Mesothelial cell of epicardium (in vitro differentiated cells): ENCODE measurements at places on chromosomes 12 and 14. TPM values are rescaled to one million over a fixed set of nuclear protein-coding genes. Genes with fewer than 3 reads are reported as not detected.
A peak's percentile ranks its signal among the peaks of the same experiment; 100 is the strongest.

Gene CLEC1A
- 0.32 to 0.51 TPM (median 0.49 TPM) in 3 replicates for total RNA-seq

Gene MIS18BP1
- 38.3 to 46.3 TPM (median 42.0 TPM) in 3 replicates for total RNA-seq

DNA sequence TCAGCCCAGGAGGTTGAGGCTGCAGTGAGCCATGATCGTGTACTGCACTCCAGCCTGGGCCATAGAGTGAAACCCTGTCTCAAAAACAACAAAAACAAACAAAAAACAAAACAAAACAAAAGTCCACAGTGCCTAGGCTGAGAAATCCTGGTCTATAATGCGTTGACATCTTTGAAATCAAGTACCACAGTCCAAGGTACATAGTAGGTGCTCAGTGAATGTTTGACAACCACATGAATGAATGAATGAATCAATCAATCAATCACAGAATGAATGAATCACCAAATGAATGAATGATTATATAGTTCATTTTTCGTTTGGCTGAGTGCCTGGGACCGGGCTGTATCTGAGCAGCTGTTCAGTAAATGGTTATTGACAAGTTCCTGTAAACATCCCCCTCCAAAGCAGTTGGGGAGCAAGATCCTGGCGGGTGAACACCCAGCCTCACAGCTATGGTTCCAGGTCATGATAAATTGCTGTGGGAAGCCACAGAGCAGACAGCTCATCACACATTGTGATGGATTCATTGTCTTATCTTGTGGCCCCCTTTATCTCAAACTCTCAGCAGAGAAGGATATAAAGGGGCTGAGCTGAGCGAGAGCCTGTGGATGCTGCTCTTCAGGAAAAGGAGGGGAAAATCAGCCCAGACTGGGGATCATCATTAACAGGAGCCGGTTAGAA lies 30.4 kb upstream of the IFT81 start:
- H3K4me3 ChIP-seq: no peak overlapping the region
- DNase-seq: no peak
- H3K4me1 ChIP-seq: no peaks in the 10 kb centered on the region
- H3K27me3 ChIP-seq: peaks cover 34% of the 10 kb centered on the region

DNA sequence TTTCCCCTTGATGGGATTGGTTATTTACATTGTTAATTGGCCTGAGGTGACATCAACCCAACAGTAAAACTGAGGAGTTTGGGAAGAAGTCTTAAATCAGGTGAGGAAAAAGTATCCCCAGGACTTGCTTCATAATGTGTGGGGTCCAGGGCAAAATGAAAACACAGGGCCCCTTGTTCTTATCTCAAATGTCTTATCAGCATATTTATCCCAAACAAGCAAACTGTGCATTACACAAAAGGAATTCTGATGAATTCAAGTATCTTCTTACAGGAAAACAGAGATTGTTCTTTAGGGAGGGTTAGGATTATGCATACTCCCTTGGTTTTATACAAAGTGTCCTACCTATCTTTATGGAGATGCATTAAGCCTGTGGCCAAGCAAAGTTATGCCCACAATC lies 178.4 kb downstream of the SPTSSA start:
- H3K4me3 ChIP-seq: no peak overlapping the region
- no peaks in the 10 kb centered on the region for H3K36me3 ChIP-seq
- H3K27me3 ChIP-seq: no peaks in the 10 kb centered on the region
- DNase-seq: no peak

Gene ORMDL2
- 24.8 to 28.3 TPM (median 26.3 TPM) in 3 replicates for total RNA-seq

DNA sequence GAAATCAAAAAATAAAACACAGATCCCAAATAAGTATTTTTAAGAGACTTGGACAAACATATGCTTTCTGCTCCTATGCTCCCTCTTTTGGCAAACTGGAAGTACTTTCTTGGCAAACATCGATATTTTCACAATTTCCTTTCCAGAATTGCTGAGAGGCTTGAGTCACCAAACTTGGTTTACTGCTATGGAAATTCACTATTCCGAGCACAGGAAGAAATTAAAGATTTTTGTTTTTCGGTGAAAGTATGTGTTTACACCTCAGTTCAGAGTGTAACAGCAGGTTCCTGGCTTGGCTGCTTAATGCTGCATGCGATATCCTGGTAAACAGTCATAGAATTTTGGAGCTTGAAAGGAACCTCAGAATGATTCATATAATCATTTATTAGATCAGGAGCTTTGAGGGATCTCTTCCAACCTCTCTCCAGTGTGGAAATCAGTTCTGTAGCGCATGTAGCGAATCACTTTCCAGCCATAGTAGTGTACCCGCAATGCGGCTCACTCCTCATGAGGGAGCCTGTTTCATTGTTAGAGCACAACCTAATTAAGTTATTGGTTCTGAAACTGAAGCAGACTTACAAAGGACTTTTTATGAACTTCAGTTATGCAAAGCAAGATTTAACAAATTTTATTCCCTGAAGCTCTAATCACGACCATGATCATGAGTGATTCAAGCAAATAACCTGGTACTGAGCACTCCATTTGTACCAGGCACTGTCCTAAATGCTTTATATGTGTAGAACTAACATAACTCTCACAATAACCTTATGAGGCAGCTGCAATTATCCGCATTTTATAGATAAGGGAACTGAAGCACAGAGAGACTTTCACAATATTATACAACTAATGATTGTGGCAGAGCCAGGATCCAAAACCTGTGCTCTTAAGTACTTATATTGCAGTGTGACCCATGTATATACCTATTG lies 56.4 kb upstream of the ATP2A2 start:
- no peak for DNase-seq
- H3K4me1 ChIP-seq: peaks cover 14% of the 10 kb centered on the region
- peak overlapping the region; percentile 80 for H3K27ac ChIP-seq
- no peak overlapping the region for H3K4me3 ChIP-seq
- H3K36me3 ChIP-seq: peaks cover 19% of the 10 kb centered on the region
- H3K27me3 ChIP-seq: peaks cover 6% of the 10 kb centered on the region

DNA sequence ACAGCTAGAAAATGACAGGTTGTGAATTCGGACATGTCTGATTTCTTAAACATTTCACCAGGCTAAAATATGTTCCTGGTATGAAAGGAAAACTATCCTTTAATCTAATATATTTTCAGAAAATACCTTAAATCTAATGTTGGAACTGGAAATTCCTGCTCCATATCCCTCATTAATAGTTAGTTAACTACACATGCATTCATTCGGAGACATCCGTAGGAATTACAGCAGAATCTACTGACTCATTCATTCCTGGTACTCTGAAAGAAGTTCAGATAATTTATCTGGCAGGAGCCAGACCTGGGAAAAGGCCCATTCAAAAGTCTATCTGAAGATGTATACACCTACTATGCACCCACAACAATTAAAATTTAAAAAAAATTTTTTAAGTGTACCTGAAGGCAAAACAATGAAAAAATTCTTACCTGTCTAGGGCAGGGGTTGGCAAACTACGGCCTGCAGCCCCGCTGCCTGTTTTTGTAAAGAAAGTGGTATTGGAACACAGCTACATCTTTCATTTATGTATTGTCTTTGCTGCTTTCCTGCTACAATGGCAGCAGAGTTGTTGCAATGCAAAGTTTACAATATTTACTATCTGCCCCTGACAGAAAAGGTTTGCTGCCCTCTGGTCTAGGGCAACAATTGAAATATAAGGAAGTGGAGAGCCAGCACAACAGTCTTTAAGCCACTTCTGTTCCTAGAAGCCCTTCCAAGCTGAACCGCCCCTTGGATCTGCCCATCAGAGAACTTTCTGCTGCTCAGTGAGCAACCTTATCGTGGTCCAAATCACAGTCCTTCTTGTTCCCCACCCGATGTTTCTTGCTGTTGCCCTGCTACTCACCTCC lies 17.9 kb upstream of the NFYB start:
- no peaks in the 10 kb centered on the region for H3K36me3 ChIP-seq
- peak overlapping the region; percentile 2 for H3K27ac ChIP-seq
- no peaks in the 10 kb centered on the region for H3K27me3 ChIP-seq

DNA sequence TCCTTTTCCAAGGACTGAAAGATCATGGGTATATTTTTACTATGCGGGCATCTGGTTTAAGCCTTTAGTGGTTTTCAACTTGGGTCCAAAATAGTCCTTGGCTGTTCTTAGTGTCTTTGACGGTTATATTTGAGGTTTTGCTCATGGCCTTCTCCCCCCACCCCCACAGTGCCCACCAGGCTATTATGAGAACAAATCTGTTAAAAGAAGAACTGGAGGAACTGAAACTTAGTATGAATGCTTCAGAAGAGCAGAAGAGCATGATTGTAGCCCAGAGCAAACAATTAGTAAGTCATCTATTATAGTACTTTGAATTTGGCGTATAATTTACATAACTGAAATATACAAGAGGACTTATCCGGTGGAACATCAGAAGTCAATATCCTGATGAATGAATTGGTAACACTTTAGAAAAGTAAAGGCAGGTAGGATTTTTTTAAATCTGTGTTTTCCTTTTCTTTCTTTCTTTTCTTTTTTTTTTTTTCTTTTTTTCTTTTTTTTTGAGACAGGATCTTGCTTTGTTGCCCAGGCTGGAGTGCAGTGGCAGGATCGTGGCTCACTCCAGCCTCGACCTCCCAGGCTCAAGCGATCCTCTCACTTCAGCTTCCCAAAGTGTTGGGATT lies 71.8 kb upstream of the BCAT1 start:
- no peak for DNase-seq
- no peak overlapping the region for H3K27ac ChIP-seq
- H3K4me3 ChIP-seq: no peak overlapping the region
- no peaks in the 10 kb centered on the region for H3K4me1 ChIP-seq
- no peaks in the 10 kb centered on the region for H3K27me3 ChIP-seq

GRCh38 chr12:79764641-79765040 lies 73.9 kb upstream of the PAWR start:
- no peak for DNase-seq
- H3K4me3 ChIP-seq: no peak overlapping the region
- no peaks in the 10 kb centered on the region for H3K4me1 ChIP-seq
- no peaks in the 10 kb centered on the region for H3K27me3 ChIP-seq

Gene IGF1
- total RNA-seq: 62.2 to 76.8 TPM (median 66.9 TPM) in 3 replicates

Gene NTN4
- 4.8 to 6.0 TPM (median 5.9 TPM) in 3 replicates for total RNA-seq

GRCh38 chr12:131787143-131787660 lies 41.0 kb upstream of the MMP17 start:
- H3K4me3 ChIP-seq: no peak overlapping the region
- peaks cover 12% of the 10 kb centered on the region for H3K4me1 ChIP-seq
- H3K27me3 ChIP-seq: no peaks in the 10 kb centered on the region
- no peak for DNase-seq
- H3K36me3 ChIP-seq: peaks cover 41% of the 10 kb centered on the region
- no peak overlapping the region for H3K27ac ChIP-seq

Gene TRIM9
- 8.4 to 11.3 TPM (median 8.9 TPM) in 3 replicates for total RNA-seq

DNA sequence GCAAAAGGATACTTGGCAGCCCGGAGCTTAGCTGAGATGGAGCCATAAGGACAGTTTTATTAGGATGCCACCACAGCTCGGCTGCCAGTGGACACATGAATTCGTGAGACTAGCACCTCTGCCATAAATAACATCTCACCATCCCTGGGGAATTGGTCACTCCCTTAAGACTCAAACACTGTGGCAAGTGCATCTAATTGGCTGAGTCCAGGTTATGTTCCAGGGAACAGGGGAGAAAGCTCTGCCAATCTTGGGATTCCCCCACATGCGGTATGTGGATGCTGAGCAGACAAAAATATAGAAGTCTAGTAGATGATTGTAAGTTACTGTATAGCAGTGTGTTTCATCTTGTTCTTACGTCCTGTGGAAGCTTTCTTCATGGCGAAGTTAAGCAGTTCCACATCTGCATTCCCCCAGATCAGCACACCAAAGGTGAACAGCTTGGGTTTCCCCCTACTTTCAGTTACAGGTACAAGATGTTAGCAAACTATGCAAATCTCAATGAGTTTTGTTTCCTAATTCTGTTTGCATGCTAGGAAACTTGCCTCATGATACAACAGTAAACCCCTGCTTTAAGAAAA lies 131.1 kb downstream of the ETV6 start:
- no peaks in the 10 kb centered on the region for H3K27me3 ChIP-seq
- H3K4me1 ChIP-seq: peaks cover 31% of the 10 kb centered on the region
- H3K27ac ChIP-seq: no peak overlapping the region
- no peak for DNase-seq
- H3K4me3 ChIP-seq: no peak overlapping the region

DNA sequence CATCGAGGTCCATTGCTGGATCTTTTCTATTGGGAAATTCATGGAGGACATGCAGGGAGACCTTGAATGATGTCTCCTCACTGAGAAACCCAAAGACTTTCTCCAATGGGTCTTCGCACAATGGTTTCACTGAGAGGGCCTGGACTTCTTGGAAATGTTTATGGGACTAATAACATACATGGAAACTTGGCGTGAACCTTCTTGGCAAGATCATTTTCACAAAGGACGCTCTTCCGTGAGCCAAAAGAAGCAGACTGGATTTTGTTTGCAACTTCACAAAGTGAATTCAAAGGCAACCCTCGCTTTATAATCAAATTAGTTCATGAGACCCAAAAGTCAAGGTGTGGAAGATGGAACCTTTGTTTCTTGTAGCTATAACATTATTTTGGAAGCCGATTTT lies 154.4 kb downstream of the TMEM132C start:
- no peak overlapping the region for H3K4me3 ChIP-seq
- no peak for DNase-seq
- H3K27me3 ChIP-seq: peaks cover 6% of the 10 kb centered on the region
- no peaks in the 10 kb centered on the region for H3K36me3 ChIP-seq

DNA sequence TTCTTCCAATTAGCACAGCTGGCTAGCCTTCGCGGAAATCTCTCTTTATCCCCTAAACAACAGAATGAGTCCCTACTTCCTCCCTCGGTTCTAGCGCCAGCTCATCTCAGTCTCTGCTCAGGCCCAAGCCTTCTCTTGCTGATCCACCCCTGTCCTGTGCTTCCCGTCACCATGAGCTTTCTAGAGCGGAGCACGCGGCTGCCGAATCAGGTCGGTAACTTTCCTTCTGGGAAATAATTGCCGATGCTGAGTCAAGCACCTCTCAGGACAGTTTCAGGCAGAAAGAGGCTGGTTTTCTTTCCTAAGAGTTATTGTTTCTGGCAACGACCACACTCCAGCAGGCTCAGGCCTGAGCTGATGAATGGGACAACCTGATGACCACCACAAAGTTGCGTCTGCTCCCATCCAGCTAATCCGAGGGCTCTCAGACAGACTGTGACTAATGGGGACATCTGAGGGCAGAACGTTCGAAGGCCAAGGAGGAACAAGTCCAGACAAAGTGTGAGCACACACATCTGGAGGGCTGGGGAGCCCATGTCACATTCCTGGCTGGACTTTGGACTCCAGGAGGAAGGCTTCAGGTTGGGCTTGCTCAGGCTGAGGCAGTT lies 13.6 kb upstream of the GPR68 start:
- H3K27me3 ChIP-seq: peaks cover 8% of the 10 kb centered on the region
- DNase-seq: no peak
- peaks cover 30% of the 10 kb centered on the region for H3K4me1 ChIP-seq
- peak overlapping the region; percentile 52 for H3K27ac ChIP-seq

- no peak overlapping the region for H3K27ac ChIP-seq
- H3K36me3 ChIP-seq: peaks cover 11% of the 10 kb centered on the region
- DNase-seq: no peak
- H3K4me1 ChIP-seq: peaks cover 7% of the 10 kb centered on the region
- no peaks in the 10 kb centered on the region for H3K27me3 ChIP-seq
- H3K4me3 ChIP-seq: no peak overlapping the region
Measured at GRCh38 chr12:12440784-12441428, 84.0 kb downstream of the BORCS5 start.

Gene HAL
- total RNA-seq: 1.6 to 2.0 TPM (median 1.6 TPM) in 3 replicates
